Activated CD4-positive, alpha-beta T cell treated with anti-CD3 and anti-CD28 coated beads for 1 hour (primary cell): ENCODE measurements at places on chromosomes 2 and 18.

GRCh38 chr2:164617466-164617865 is 3.8 kb downstream of the GRB14 start:
- no peak for DNase-seq

GRCh38 chr2:53905396-53905795 is 45.6 kb upstream of the GPR75 start:
- no peak for DNase-seq

- no peak for DNase-seq
These were observed 87.4 kb downstream of the ADAM23 start for GRCh38 chr2:206530727-206531126.

DNA sequence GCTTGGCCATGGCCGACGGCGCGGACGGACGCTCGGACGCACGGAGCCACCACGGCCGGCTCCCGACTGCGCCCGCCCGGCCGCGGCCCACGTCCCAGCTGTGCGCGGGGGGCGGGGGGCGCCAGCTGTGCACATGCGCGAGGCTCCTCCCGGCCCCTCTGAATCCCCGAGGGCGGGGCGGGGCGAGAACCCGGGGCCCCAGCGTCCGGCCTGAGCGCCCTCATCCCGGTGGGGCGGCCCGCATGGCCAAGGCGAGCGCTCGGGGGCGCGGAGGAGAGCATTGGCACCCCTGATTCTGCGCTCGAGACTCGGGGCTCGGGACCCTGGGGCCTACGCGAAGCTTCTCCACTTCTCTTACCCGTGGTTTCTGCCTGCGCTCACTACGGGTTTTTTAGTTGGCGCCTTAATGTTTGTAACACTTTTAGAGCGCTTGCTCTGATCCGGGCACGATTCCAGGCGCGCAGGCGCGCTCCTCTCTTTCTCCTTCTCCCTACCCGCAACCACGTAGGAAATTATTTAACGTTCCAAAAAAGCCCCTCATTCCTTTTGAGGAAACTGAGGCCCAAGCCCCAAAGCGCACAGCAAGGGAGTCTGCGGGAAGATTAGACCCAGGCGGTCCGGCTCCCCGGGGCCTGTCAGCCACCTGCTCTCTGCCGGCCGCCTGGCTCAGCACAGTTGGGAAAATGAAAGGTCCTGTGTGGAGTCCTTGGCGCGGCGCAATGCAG is at the start of gene PXDN:
Gene PXDN (minus strand): TSS at position 70 of the 725 bp plus-strand sequence. CDS start 60 bp downstream, at position 10.
- DNase-seq = no peak

DNA sequence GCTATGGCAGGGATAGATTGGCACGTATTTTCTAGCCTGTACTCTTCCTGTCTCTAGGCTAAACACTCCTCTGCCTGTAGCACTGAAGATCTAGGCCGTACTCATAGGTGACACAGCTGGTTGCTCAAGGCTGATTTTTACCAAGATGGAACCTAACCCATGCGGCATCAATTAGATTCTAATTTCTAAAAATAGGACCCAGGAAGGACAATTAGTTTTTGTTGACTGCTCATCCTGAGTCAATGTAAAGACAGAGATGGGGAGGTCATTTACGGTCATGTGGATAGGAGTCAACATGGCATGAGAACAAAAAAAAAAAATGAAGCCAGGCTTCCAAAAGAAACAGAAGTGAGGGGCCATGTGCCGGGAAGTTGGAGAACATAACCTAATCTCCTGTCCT is 360.7 kb upstream of the ETAA1 start:
- DNase-seq = no peak

DNA sequence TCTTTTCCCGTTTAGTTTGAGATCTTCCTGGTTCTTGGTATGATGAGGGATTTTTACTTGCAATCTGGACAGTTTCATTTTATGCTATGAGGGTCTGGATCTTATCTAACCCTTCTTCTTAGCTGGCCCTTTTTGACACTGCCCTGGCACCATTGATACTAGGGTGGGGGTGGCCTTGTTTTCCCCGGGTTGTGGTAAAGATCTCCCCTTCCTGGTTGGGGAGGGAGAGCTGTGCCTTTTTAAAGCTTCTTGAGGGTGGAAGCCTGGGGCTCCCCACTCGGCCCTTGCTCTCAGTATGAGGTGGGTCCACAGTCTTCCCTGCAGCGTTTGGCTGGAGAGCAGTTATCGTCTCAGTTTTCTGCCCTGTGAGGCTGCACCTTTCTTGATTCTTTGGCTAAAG is 66.1 kb downstream of the ASB1 start:
- no peak for DNase-seq

GRCh38 chr2:71544919-71545571 is 91.7 kb downstream of the DYSF start:
- no peak for DNase-seq
